Lung (tissue), 17 donors: ENCODE measurements at places on chromosomes 3 and 15. TPM values are rescaled to one million over a fixed set of nuclear protein-coding genes. Genes with fewer than 3 reads are reported as not detected.
A peak's percentile ranks its signal among the peaks of the same experiment; 100 is the strongest.

WDR93 gene
- total RNA-seq: 3.0 TPM

DNA sequence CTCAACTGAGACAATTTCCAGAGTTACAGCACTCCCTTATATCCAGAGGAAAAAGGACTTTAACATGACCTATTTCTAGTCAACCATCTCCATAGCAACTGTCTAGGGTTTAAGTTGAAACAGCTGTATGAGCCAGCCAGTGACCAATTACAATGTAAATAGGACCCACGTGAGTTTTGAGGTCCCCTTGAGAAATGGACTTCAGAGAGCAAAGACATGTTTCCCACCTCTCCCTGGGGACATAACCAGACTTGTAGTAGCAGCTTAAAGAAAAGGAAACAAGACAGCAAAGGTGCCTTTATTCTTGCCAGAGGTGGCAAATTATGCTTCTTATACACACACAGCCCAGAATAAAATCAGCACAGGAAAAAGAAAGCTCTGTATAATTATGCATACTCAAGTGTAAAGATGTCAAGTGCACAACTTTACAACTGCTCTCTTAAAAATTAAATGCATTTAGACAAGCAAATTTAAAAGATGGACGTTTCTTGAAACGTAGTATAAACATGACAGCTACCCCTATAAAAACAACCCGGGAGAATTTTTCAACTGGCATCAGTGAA is 40.2 kb downstream of the SUMF1 start:
- DNase-seq: peak; percentile 69
- no peak overlapping the region for H3K4me3 ChIP-seq
- no peak overlapping the region for H3K27ac ChIP-seq
- H3K4me1 ChIP-seq: no peaks in the 10 kb centered on the region
- H3K27me3 ChIP-seq: no peaks in the 10 kb centered on the region
- H3K36me3 ChIP-seq: peaks cover 7% of the 10 kb centered on the region

DNA sequence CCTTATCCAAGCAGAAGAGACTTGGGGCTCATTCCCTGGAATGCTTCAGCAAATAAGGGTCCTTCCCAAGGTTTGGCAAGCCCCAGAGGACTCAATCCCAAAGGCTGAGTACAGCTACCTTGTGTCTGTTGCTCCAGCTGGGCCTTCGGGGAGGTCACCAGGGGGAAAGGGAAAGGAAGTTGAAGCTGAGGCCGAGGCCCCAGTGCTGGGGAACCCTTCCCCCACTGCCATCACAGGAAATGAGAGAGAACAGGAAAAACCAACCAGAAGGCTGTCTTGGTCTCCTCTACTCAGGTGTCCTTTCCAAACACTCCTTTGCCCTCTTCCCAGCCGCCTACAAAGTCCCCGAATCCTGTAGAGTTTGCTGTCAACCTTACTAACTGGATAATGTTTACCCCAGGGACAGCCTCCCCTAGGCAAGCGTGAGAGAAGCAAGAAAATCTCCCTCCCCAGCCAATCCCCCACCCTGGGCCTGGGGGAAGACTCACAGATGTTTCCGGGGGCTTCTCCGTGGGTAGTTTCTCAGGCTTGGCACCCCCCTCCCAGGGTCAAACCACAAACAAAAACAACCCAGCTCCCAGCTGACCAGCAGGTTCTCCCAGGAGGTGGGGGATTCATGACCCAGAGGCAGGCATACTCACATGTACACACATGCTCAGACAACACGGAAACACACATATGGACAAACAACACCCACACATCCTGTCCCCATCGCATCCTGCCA is 5.5 kb downstream of the CSRNP1 start:
- peak; percentile 74 for DNase-seq
- H3K36me3 ChIP-seq: peaks cover 20% of the 10 kb centered on the region
- peaks cover 47% of the 10 kb centered on the region for H3K4me1 ChIP-seq
- H3K27me3 ChIP-seq: no peaks in the 10 kb centered on the region
- H3K4me3 ChIP-seq: no peak overlapping the region

DNA sequence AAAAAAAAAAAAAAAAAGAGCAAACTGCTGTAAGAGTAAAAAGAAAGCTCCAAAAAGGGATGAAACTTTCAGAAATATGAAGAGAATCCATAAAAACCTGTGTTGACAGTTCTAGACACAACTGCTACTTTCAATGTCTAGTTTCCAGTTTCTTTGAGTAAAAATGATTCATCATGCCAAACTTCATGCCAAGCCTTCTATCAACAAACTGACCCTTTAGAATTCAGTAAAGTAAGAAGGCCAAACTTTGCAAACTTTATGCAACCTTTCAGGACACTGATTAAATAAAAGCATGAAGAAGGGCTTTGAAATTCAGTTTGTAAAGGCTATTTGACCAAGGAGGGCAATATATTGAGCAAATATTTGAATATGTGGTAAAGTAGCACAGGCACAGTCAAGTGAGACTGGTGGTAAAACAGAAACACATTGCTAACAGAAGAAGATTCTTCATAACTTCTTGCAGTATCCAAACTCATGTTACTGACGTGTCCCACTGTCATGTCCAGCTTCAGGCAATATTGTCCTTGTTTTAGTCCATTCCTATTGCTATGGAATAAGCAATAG is 56.3 kb upstream of the CFAP20DC start:
- H3K36me3 ChIP-seq: no peaks in the 10 kb centered on the region
- no peaks in the 10 kb centered on the region for H3K27me3 ChIP-seq
- H3K27ac ChIP-seq: no peak overlapping the region
- no peak overlapping the region for H3K4me3 ChIP-seq

- no peak overlapping the region for H3K4me3 ChIP-seq
- H3K27ac ChIP-seq: no peak overlapping the region
- no peak for DNase-seq
- H3K36me3 ChIP-seq: no peaks in the 10 kb centered on the region
- peaks cover 10% of the 10 kb centered on the region for H3K4me1 ChIP-seq
These were observed 67.8 kb downstream of the THRB start for GRCh38 chr3:24426896-24427295.

DNA sequence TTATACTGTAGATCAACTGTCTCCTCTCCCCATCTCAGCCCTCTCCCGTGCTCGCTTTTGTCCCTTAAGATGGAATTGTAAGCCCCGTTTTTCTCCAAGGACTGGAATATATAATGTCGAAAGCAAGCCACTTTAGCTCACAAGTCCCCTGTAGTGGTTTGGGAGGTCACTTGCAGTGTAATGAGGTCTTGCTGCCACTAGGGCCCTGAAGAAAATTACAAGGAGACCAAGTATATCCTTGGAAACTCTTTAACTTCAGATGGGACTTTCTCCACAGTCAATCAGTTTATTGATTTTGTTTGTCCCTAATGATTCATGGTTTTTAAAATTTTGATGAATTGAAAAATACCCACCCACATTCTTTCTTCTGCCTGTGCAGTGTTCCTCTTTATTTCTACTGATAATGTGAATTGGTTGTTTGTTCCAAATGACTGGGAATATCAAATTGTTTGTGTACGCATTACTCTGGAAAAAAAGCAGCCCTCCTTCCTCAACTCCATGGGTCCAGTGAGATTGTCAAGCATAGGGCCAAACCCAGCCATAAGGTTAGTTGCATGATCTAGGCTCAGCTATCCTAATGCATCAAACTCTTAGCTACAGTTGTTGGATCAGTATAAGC is 294.8 kb downstream of the MCTP2 start:
- no peaks in the 10 kb centered on the region for H3K36me3 ChIP-seq
- no peaks in the 10 kb centered on the region for H3K27me3 ChIP-seq
- H3K4me1 ChIP-seq: no peaks in the 10 kb centered on the region
- no peak overlapping the region for H3K27ac ChIP-seq
- no peak for DNase-seq
- H3K4me3 ChIP-seq: no peak overlapping the region

- H3K27me3 ChIP-seq: no peaks in the 10 kb centered on the region
- DNase-seq: peak; percentile 86
- no peak overlapping the region for H3K27ac ChIP-seq
- H3K4me1 ChIP-seq: peaks cover 23% of the 10 kb centered on the region
These were observed 1.4 kb downstream of the CEMIP start for GRCh38 chr15:80780416-80781221.
